ENCODE measurements at places on chromosomes 5 and 9.

- no peak for DNase-seq
Observed at GRCh38 chr5:15914638-15915037, 265.0 kb downstream of the MARCHF11 start.

- DNase-seq = no peak
Observed at GRCh38 chr5:128722551-128722950, 184.5 kb upstream of the FBN2 start.

GRCh38 chr5:81161012-81161601 is 72.0 kb upstream of the CKMT2 start:
- no peak for DNase-seq

DNA sequence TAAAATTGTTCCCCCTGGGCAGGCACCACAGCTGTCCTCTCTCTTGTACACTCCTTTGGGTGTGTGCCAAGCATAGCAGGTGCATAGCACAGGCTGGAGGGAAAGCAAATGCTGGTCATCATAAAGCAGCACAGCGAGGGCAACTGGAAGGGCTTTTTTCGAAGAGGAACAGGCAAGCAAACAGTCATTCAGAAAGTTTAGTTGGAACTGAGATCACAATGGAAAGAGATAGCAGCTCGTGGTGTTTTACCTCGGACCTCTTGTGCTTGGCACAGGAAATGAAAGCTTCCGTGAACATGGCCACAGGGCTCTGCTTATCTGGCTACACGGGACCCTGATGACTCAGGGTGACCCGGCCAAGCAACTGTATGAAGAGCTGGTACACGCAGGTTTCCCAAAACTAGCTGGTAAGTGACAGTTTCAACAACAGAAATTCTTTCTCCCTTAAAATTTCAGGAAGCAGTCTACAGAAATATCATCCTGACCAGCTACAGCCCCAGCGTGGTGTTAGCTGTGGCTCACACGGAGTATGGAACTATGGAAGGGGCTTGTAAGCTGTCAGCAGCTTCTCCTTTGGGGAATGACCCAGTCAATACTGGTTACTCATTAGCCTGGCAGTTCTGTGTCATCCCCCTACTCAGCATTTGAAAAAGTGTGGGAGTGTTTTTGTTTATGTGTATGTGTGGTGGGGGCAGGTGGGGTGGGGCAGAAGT is 48.1 kb downstream of the POC5 start:
- peak; percentile 2 for DNase-seq

DNA sequence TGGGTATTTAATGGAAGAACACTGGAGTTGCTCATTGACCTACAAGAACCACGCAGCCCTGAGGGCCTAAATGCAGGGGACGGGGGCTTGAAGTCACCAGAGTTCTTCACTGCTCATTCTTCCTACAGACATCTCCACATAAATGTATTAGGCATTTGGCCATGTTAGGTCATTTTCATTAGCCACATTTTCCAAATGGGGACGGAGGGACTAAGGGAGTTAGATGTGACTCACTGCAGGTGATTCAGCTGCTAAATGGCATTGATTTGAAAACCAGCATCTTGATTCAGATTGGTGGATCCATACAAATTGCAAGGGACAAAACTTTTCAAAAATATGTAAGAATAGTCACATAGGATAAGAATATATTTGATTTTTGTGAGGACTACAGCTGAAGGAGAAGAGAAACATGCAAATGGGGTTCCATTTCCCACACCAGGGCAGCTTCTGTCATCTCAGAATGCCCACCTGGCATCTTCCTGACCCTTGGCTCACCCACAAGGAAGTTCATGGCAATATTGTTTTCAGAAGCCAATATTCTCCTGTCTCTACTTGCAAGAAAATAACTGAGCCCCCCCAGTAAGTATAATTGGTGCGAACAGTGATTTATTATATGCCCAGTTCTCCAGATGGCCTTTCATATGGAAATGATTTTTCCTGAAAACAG is 264.8 kb downstream of the DOCK8 start:
- DNase-seq = no peak

- no peak for DNase-seq
Observed at GRCh38 chr5:174550026-174550425, 174.4 kb upstream of the MSX2 start.

DNA sequence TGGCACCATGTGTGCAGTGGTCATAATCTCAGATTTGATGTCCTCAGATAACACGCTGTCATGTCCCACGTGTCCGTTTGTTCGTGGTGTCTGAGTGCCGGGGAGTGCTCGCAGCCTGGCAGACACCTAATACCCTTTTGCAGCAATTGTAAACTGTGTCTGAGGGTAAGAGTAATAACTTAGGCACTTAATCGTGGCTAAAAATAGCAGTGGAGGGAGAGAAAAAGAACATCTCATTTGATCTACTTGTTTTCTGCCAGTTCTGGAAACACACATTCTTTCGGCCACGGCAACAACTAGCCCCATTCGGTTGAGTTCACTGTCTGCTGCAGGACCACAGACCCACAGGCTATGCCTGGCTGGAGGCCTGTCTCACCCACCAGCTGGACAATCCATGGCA is 16.5 kb downstream of the ADCY2 start:
- DNase-seq = no peak

GRCh38 chr5:111511831-111512374 is 432 bp downstream of the STARD4 start:
- no peak for DNase-seq

DNA sequence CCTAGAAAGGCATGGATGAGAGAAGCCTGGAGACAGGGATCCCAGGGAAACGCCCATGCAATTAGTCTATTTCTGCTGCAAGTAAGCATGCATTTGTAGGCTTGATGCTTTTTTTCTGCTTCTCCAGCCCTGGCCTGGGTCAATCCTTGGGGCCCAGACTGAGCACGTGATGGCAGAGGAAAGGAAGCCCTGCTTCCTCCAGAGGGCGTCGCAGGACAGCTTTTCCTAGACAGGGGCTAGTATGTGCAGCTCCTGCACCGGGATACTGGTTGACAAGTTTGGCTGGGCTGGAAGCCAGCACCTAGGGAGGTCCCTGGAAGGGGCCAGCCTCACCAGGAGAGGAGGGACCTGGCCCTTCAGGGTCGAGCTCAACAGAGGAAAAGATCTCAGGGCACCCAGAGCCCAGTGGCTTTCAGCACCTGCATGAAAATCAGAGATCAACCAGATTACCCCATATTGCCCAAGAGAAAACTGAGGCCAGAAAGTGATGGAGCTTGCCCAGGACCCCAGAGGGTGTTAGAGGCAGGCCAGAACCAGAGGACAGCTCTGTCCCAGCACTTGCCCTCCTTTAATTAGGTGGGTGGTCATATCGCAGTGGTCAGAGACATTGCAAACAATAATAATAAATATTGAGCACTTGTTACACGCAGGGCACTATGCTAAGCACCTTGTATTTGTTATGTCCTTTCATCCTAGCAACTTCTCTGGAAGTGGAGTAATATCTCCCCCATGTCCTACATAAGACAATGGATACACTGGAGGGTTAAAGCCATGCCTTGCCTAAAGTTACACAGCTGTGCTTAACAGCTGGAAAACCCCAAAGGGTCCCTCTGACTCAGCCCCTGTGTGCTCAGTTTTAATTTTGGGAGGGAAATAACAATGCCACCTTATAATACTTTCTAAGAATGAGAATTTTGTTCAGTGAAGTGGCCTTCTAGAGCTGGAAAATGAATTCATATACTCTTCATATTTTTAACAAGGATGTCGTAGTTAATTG is 67.1 kb downstream of the KLF4 start:
- DNase-seq = no peak

DNA sequence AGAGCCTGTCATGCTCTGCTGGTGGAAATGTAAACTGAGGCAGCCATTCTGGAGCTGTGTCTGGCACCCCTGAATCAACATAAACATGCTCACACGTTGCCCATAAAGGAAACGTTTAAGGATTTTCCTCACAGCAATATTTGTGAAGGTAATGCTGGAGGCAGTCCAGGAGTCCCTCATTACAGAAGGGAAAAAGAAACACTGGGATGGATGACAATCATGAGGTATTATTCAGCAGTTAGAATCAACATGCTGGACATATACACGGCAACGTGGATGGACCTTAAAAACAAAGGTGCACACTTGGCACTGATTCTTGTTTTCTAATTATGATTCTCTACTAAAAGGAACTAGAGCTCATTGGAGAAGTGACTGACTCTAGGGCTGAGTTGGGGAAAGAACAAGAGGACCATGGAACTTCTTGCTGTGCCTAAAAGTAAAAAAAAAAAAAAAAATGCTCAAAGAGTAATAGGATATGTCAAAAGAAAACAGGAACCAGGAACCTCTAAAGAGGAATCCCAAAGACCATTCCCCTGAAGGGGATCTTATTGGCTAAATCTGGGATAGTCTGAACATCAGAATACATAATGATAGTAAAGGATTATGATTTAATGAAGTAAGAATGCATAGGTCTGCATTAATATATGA is 18.6 kb downstream of the B4GALT1 start:
- DNase-seq = no peak

DNA sequence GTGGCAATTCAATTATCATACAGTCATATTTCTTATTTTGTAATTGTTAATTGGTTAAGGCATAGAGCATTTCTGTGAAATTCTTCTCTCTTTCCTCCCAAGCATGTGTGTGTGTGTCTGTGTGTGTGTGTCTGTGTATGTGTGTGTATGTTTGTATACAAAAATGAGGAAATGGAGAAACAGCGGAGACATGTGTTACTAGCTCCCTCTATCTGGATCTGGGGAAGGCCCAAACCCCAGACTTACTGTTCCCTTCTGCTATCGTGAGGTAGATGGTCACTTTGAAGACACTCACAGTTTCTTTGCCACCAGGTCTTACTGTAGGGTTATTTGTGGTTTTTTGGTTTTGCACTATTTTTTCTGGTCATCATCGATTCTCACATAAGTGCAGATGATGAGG is 11.4 kb upstream of the C5orf63 start:
- DNase-seq = no peak

GRCh38 chr9:97518166-97518908 is 16.9 kb downstream of the TMOD1 start:
- no peak for DNase-seq

GRCh38 chr9:123486431-123486830 is 130.4 kb downstream of the CRB2 start:
- no peak for DNase-seq

DNA sequence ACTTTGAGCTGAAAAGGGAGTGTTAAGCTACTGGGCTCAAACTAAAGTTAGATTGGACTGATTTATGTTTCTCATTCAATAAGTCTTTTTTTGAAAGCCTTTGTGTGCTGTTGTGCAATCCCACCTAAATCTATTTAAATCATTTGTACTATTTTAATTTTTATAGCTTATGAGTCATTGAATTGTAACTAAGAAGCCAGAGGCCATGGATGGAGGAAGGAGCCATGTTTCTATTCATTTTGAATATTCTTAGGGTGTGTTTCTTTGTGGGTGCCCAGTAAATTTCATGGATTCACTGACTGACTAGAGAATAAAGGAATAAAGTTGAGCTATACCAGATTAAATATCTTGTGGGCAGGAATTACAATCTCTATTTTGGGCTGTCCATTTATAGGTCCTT is 238.5 kb downstream of the KIF4B start:
- no peak for DNase-seq

DNA sequence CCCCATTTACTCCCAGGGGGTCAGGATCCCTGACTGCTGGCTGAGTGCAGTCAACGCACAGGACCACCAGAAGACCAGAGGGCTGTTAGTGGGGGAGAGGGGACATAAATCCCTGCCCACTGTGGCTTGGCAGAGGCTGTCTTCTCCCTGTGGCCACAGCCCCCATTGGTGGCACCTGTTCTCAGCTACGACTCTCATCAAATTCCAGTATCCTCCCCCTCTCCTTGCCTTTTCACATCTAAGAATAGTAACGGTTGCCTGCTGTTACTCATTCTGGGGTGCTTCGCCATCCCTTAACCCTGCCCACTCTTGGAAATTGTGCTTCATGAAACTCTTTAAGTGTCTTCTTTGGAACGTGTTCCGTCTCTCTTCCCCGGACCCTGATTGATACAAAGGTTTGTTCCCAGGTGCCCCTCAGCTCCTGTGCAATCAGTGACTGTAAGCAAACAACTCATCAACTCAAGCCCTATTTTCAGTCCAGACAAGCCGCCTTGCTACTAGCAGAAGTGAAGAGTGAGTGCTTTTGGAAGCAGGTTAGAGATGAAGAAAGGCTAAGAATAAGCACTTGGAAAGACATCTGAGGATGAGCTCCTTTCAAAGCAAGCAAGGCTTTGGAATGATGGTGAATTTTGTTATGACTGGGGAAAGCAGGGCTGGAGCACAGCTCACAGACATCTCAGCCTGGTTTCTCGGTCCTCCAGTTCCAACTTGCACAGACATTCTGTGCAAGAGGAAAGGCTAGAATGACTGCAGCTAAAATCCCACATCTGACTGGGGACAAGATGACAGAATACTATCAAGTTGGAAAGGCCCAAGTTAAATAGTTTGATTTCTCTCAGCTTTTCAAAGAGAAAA is 22.9 kb upstream of the DENND1A start:
- no peak for DNase-seq

DNA sequence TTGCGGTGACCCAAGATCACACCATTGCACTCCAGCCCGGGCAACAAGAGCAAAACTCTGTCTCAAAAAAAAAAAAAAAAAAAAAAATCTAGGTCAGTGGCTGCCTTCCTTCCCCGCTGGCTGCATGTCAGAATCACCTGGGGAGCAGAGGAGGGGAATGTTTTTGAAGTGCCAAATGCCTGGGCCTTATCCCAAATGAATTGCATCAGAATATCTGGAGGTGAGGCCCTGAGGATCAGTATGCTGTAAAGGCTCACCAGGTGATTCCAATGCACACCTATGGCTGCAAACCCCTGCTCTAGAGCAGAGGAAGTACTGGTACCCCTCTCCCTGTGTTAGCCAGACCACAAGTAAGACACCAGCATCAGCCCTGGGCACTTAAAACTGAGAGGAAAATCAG is 44.7 kb upstream of the GABRP start:
- DNase-seq = no peak

DNA sequence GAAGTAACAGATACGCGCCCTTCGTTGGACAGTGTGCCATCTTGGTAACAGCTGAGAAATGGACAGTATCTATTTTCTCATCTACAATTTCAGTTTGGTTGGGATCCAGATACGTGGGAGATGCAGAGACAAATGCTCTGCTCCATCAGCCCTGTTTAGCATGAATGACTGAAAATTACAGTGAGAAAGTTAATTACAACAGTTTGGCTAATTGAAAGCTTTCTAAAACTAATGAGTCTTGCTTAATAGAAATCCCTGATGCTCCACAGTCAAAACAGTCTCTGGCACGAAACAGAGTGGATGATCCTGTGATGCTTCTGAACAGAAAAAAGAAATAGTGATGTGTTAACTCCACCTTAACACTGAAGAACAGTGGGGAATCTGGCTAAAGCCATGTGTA is 140.2 kb downstream of the DNAH5 start:
- DNase-seq = no peak

DNA sequence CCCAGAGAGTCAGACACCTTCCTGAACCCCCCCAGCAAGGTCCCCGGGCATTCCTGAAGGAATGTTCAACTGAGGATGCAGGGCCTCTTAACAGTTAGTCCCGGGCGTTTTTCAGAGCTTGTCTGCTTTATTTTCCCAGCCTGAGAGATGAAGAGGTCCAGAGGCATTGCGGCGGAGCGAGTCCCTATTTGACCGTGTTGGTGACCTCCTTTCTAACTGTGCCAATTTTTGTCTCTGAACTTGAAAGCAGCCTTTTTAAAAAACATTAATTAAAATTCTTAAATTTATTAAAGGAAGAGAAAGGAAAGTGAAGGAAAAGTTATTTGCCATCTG is 433 bp upstream of the PTAR1 start:
- DNase-seq = no peak

- no peak for DNase-seq
Observed at GRCh38 chr5:37938076-37938852, 98.4 kb upstream of the GDNF start.

- DNase-seq = no peak
Observed at GRCh38 chr5:167463939-167464338, 827.5 kb upstream of the WWC1 start.

- DNase-seq = no peak
Observed at GRCh38 chr5:111227801-111228200, 3.6 kb downstream of the CAMK4 start.

All from stimulated activated CD4-positive, alpha-beta T cell treated with anti-CD3 and anti-CD28 coated beads, TNF-alpha, amount 100 ng/mL, for 4 hours (primary cell).